ENCODE measurements at places on chromosomes 7 and 10.

GRCh38 chr10:132705943-132706342, 80.0 kb downstream of the NKX6-2 start:
- peak; percentile 17 for DNase-seq

GRCh38 chr10:117226813-117227451, 14.0 kb upstream of the SLC18A2 start:
- DNase-seq: peak; percentile 81

DNA sequence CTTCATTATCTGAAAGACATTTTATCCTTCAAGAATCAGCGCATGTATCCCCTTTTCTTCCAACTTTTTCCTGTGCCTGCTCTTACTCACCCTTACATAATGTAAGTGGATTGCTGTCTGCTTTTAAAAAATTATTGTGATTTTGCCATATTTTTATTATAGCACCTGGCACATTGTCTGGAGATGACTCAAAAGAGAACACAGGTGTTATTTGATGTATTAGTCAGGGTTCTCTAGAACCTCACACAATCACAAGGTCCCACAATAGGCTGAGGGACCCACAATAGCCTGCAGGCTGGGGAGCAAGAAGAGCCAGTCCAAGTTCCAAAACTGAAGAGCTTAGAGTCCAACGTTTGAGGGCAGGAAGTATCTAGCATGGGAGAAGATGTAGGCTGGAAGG, 390.0 kb downstream of the EXOC4 start:
- DNase-seq: no peak

- no peak for DNase-seq
Observed at GRCh38 chr7:2108501-2109250, 124.1 kb downstream of the MAD1L1 start.

DNA sequence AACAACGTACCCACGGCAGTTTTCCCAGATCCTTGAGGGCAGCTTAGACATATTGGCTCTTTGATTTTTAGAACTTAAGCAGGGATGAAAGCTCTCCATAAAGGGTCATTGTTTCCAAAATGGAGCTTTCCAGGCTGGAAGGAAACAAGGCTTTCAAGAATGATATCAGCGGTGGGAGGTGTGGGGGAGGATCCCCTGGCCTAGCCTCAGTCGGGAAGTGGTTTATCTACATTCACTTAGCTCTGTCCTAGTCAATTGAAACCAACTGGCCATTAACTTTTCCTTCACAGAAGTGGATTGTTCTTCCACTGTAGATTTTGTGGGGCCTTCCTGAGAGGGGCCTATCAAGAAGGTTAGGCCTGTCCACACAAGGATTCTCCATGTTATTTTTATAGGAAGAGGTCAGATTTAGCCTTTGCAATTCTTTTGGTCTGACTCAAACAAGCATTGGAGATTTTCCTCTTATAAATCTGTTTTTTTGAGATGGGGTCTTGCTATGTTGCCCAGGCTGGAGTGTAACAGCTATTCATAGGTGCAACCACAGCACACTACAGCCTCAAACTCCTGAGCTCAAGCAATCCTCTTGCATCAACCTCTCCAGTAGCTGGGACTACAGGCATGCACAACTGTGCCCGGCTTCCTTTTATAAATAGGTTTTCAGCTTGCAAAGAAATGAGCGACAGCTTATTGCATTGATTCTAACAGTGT, 343.5 kb downstream of the LRMDA start:
- no peak for DNase-seq

DNA sequence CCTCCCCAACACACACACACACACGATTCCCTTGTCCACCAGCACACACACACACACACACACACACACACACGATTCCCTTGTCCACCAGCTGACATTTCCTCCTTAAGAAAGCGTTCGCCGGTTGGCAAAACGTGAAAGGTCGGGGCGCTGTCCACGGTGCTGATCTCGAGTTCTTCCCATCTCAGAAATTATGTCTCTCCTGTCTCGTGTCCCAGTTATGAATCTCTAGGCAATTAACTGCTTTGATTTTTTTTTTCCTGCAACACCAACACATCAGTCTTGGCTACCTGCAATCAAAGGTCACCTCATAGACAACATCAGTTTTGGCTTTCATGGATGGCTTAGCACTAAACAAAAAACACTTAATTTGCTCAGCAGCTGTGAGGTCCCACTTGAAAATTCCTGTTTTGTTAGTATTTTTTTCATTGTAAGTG, 1.9 kb downstream of the INA start:
- peak; percentile 71 for DNase-seq

GRCh38 chr7:157355784-157356511, 19.1 kb downstream of the DNAJB6 start:
- DNase-seq: peak; percentile 80

Data from GM23248 (cell line).